Central memory CD8-positive, alpha-beta T cell (primary cell): ENCODE measurements at places on chromosomes 5 and 9.

DNA sequence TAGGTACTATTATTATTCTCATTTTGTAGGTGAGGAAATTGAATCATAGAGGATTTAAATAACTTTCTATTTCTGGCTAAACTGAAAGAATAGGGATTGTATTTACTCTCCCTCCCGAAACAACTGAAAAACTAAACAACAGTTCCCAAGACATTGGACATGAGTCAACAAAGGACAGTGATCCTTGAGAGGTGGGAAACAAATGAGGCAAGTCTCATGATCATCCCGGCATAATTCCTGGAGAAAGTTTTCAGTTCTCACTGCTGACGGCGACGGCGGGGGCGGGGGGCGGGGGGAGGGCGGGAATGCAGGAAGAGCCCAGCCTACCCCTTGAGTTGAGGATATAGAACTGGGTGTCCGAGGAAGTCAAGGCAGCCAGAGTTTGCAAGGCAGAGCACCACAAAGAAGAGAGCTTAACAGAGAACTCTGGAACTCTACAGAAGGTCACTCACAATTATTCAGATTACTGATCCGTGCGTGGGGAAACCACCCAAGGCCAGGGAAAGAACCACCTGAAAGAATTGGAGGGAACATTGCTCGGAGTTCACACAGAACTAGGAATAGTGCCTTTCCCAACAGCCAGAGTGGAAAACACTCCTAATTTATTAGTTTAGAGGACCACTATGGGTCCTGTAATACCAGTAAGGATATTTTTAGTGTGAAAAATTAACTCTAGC lies 27.4 kb upstream of the WHRN start:
- H3K36me3 ChIP-seq, result no peaks in the 10 kb centered on the region
- H3K27me3 ChIP-seq, result peaks cover 20% of the 10 kb centered on the region
- H3K27ac ChIP-seq, result no peak overlapping the region
- DNase-seq, result no peak
- no peak overlapping the region for H3K4me3 ChIP-seq
- H3K4me1 ChIP-seq, result no peaks in the 10 kb centered on the region

GRCh38 chr5:68303754-68304420 lies 88.3 kb downstream of the PIK3R1 start:
- peaks cover 38% of the 10 kb centered on the region for H3K4me1 ChIP-seq
- no peaks in the 10 kb centered on the region for H3K27me3 ChIP-seq
- H3K36me3 ChIP-seq, result peaks cover 24% of the 10 kb centered on the region
- DNase-seq, result no peak

- DNase-seq, result no peak
- no peak overlapping the region for H3K27ac ChIP-seq
- no peaks in the 10 kb centered on the region for H3K4me1 ChIP-seq
- no peaks in the 10 kb centered on the region for H3K36me3 ChIP-seq
- peaks cover 25% of the 10 kb centered on the region for H3K27me3 ChIP-seq
Measured at GRCh38 chr9:96725576-96725975, 52.3 kb downstream of the ZNF510 start.

GRCh38 chr5:171542525-171543140 lies 123.2 kb downstream of the FGF18 start:
- peak; percentile 12 for DNase-seq
- no peak overlapping the region for H3K4me3 ChIP-seq
- H3K4me1 ChIP-seq, result no peaks in the 10 kb centered on the region
- peaks cover 36% of the 10 kb centered on the region for H3K27me3 ChIP-seq
- H3K27ac ChIP-seq, result no peak overlapping the region
- H3K36me3 ChIP-seq, result no peaks in the 10 kb centered on the region

DNA sequence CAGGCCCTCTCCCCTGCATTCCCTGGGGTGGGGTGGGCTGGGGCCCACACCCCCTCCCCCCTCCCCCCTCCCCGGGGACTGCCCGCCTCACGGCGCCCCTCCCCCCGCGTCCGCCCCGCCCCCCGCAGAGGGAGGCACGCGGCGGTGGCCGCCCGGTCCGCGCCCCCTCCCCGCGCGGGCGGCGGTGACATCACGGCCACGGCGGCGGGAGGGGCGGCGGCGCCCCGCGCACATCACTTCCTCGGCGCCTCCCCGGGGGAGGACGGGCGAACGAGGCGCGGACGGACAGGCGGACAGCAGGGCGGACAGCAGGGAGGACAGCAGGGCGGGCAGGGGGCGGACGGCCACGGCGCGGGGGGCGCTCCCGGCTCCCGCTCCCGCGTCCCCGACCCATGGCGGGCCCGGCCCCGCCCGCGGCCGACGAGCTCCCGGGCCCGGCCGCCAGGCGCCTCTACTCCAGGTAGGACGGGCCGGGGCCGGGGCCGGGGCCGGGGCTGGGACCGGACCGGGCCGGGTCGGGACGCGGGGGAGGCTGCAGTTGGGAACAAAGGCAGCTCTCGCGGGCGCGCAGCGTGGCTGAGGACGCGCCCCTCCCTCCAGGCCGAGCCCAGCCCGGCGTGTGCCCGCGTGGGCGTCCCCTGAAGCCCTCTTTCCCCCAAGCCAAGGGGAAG lies at the start of gene GPSM1:
Gene GPSM1 (plus strand): TSS at position 236 of the 671 bp plus-strand sequence. CDS start 157 bp downstream, at position 393.
- peak within 1 kb of the TSS; percentile 70 for H3K4me3 ChIP-seq
- H3K27ac ChIP-seq, result no peak within 1 kb of the TSS
- no peak for DNase-seq

DNA sequence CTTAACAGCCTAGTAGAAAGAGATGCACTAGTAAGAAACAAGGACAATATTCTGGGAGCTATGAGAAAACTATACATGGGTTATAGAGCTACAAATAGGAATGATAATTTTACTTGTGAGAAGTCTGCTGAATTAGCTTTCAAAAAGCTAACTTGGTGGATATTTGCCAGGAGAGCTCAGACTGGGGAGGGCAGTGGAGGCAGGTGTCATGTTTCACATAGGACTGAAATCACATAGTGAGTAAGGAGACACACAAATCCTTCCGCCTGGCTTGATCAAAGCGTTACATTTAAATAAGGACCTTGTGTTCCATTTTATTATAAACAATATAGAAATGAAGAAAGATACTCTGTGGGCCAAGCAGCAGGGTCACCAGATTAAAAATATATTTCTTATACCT lies 235.0 kb downstream of the ISL1 start:
- H3K4me3 ChIP-seq, result no peak overlapping the region
- H3K27me3 ChIP-seq, result no peaks in the 10 kb centered on the region
- H3K27ac ChIP-seq, result no peak overlapping the region
- DNase-seq, result no peak
- H3K4me1 ChIP-seq, result no peaks in the 10 kb centered on the region

- peaks cover 42% of the 10 kb centered on the region for H3K27me3 ChIP-seq
- H3K4me3 ChIP-seq, result no peak overlapping the region
- H3K27ac ChIP-seq, result no peak overlapping the region
- no peak for DNase-seq
- no peaks in the 10 kb centered on the region for H3K4me1 ChIP-seq
Measured at GRCh38 chr5:78671609-78672008, 23.0 kb upstream of the LHFPL2 start.

DNA sequence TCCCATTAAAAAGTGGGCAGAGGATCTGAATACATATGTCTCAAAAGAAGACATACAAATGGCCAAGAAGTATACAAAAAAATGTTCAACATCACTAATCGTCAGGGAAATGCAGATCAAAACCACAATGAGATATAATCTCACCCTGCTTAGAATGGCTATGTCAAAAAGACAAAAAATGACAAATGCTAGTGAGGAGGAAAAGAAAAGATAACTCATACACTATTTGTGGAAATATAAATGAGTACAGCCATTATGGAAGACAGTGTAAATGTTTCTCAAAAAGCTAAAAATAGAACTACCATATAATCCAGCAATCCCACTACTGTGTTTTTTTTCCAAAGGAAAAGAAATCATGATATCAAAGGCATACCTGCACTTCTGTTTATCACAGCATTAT lies 450.7 kb downstream of the EFNA5 start:
- no peaks in the 10 kb centered on the region for H3K4me1 ChIP-seq
- no peak for DNase-seq
- H3K4me3 ChIP-seq, result no peak overlapping the region
- H3K27ac ChIP-seq, result no peak overlapping the region
- peaks cover 41% of the 10 kb centered on the region for H3K27me3 ChIP-seq

GRCh38 chr9:117286245-117286644 lies 128.6 kb downstream of the ASTN2 start:
- H3K4me3 ChIP-seq, result no peak overlapping the region
- DNase-seq, result no peak
- no peak overlapping the region for H3K27ac ChIP-seq
- no peaks in the 10 kb centered on the region for H3K27me3 ChIP-seq
- no peaks in the 10 kb centered on the region for H3K4me1 ChIP-seq

GRCh38 chr5:63111891-63112290 lies 533.3 kb downstream of the LRRC70 start:
- H3K27me3 ChIP-seq, result no peaks in the 10 kb centered on the region
- no peaks in the 10 kb centered on the region for H3K4me1 ChIP-seq
- H3K4me3 ChIP-seq, result no peak overlapping the region

DNA sequence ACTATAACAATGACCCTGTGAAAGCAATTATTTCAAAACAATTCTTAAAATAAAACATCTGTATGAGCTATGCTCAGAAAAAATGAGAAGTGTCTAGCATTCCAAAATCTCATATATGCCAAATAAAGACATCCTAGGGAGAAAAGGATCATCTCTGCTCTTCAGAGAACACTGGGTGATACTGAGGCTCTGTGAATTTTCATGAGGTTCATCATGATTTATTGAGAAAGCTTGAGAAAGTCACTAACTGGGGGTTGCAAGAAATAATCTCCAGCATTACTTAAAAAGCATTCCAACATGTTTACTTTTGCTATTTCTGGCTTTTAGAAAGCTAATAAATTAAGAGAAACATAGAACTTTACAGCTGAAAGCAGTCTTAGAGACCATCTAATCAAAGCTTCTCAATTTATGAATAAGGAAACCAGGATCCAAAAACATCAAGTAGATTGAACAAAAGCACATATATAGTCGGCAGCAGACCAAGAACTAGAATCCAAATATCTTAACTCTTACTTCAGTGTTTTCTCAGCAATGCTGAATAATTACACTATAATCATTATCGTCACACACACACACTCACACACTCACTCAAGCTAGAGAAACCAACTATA lies 372.8 kb downstream of the NR2F1-AS1 start:
- no peaks in the 10 kb centered on the region for H3K27me3 ChIP-seq
- no peak overlapping the region for H3K27ac ChIP-seq
- no peak for DNase-seq
- H3K4me1 ChIP-seq, result no peaks in the 10 kb centered on the region
- no peak overlapping the region for H3K4me3 ChIP-seq

- H3K27ac ChIP-seq, result no peak overlapping the region
- no peak overlapping the region for H3K4me3 ChIP-seq
- DNase-seq, result no peak
- peaks cover 30% of the 10 kb centered on the region for H3K4me1 ChIP-seq
- H3K36me3 ChIP-seq, result peaks cover 1% of the 10 kb centered on the region
- H3K27me3 ChIP-seq, result no peaks in the 10 kb centered on the region
Measured at GRCh38 chr9:136055715-136056545, 39.2 kb downstream of the NACC2 start.

DNA sequence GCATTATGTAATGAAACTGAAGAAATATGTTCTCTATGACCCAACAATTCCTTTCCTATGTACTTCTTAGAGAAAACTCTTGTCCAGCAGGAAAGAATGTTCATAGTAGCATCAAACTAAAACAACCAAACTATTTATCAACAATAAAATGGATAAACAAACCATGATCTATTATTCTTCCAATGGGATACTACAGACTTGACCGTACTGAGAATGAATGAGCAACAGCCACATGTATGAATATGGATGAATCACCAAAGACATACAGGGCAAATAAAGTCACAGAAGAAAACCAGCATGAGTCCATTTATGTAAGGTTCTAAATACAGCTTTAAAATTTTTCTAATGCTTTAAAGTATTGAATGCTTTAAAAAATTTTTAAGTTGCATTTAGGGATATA lies 73.6 kb upstream of the SUSD1 start:
- H3K27me3 ChIP-seq, result no peaks in the 10 kb centered on the region
- peaks cover 28% of the 10 kb centered on the region for H3K36me3 ChIP-seq
- H3K4me3 ChIP-seq, result no peak overlapping the region
- DNase-seq, result no peak

- DNase-seq, result no peak
- no peaks in the 10 kb centered on the region for H3K27me3 ChIP-seq
- no peaks in the 10 kb centered on the region for H3K36me3 ChIP-seq
- H3K4me3 ChIP-seq, result no peak overlapping the region
- peak overlapping the region; percentile 10 for H3K27ac ChIP-seq
- H3K4me1 ChIP-seq, result no peaks in the 10 kb centered on the region
Measured at GRCh38 chr5:59178071-59178470, 595.2 kb downstream of the RAB3C start.

GRCh38 chr9:103427696-103428095 lies 432.6 kb downstream of the CYLC2 start:
- no peaks in the 10 kb centered on the region for H3K36me3 ChIP-seq
- no peak overlapping the region for H3K27ac ChIP-seq
- H3K27me3 ChIP-seq, result no peaks in the 10 kb centered on the region

GRCh38 chr5:66197764-66198405 lies 53.8 kb downstream of the SREK1 start:
- no peak overlapping the region for H3K27ac ChIP-seq
- H3K27me3 ChIP-seq, result no peaks in the 10 kb centered on the region
- no peaks in the 10 kb centered on the region for H3K36me3 ChIP-seq
- DNase-seq, result no peak
- H3K4me1 ChIP-seq, result no peaks in the 10 kb centered on the region

DNA sequence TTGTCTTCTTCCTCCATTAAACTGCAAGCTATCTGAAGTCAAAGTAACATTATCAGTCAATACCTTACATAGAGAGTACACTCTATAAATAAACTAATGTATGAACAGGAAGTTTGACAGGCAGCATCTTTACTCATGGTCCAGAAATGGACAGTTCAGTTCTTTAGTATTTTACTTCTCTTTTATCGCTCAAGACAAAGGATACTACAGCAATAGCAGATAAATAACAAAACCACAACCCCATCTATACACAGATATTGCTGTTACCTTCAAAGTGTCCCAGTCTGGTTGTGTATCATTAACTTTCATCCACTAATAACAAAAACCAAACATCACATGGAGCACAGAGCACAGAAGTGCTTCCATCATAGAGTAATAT lies 46.4 kb downstream of the SEMA5A start:
- no peak for DNase-seq
- H3K27ac ChIP-seq, result no peak overlapping the region
- H3K27me3 ChIP-seq, result no peaks in the 10 kb centered on the region
- no peak overlapping the region for H3K4me3 ChIP-seq
- H3K36me3 ChIP-seq, result no peaks in the 10 kb centered on the region
- H3K4me1 ChIP-seq, result no peaks in the 10 kb centered on the region
